Osteoblast (primary cell): ENCODE measurements at places on chromosomes 13 and 19. TPM values are rescaled to one million over a fixed set of nuclear protein-coding genes. Genes with fewer than 3 reads are reported as not detected.

DNA sequence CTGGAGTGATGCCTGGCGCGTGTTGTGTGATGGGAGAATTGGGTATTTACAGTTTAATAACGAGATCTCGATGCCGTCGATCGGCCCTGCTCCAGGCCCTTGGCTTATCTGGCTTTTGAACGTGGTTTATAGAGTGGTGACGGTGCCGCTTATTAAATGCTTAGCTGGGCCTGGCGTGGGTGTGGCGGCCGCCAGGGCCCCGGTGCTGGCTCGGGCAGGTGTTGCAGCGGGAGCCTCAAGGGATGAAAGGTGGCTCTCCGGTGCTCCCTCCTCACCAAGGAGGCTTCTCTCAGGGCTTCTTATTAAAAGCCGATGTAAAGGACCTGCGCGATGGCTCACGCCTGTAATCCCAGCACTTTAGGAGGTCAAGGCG lies 173.8 kb downstream of the KDM4B start:
- peak; percentile 66 for DNase-seq
- H3K4me1 ChIP-seq = peaks cover 17% of the 10 kb centered on the region
- H3K4me3 ChIP-seq = no peak overlapping the region
- no peak overlapping the region for H3K27ac ChIP-seq

ZSCAN4 gene
- under 0.01 and 0.36 TPM in 2 replicates for total RNA-seq

- no peak for DNase-seq
- peaks cover 13% of the 10 kb centered on the region for H3K36me3 ChIP-seq
- no peak overlapping the region for H3K27ac ChIP-seq
- no peak overlapping the region for H3K4me3 ChIP-seq
- H3K4me1 ChIP-seq = peaks cover 3% of the 10 kb centered on the region
- no peaks in the 10 kb centered on the region for H3K27me3 ChIP-seq
Observed at GRCh38 chr19:5103812-5104410, 135.0 kb downstream of the KDM4B start.

- no peaks in the 10 kb centered on the region for H3K27me3 ChIP-seq
- no peak overlapping the region for H3K27ac ChIP-seq
- no peak for DNase-seq
- no peak overlapping the region for H3K4me3 ChIP-seq
Observed at GRCh38 chr13:48813518-48813917, 159.8 kb downstream of the CYSLTR2 start.

DNA sequence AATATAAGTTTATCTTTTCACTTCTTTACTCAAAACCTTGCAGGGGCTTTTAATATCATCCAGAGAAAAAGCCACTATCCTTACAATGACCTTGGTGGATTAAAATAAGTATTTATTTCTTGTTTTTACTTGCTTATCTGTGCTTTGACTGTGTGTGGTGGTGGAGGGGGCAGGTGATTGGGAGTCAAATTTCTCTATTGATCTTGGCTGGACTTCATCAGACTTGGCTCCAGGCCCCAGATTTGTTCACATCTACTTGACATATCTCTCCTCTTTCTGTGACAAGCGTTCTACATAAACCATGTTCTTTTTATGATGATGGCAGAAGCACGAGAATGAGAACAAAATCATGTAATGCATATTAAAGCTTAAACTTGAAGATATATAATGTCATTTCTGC lies 670.8 kb downstream of the PCDH17 start:
- H3K27me3 ChIP-seq = no peaks in the 10 kb centered on the region
- no peak for DNase-seq
- H3K4me3 ChIP-seq = no peak overlapping the region

DNA sequence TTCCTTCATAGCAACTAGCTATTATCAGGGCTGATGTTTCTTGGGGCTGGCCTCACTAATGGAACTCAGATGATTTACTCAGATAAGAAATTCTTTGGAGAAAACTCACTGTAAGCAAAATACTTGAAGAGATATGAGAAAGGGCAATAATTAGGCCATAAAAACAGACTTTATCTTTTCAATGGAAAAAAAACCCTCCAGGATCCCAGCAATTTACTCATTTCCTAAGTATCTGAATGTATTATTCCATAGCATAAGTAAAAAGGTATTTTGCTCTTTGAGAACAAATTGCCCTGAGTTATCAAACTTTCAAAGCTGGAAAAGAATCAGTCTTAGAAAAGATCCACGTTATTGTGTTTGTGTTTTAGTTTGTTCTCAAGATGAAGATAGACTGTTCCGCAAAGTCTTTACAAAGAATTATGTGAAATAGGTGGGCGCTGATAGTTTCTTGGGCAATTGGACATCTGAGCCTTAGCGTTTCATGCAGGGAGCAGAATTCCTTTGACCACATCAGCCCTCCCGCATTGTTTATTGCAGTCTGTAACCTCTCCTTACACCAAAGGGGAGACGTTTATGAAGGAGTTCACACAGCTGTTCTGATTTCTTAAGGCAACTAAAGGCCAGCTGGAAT lies 29.1 kb upstream of the CSNK1A1L start:
- H3K4me3 ChIP-seq = no peak overlapping the region
- H3K27ac ChIP-seq = peak overlapping the region; percentile 84
- DNase-seq = no peak

DNA sequence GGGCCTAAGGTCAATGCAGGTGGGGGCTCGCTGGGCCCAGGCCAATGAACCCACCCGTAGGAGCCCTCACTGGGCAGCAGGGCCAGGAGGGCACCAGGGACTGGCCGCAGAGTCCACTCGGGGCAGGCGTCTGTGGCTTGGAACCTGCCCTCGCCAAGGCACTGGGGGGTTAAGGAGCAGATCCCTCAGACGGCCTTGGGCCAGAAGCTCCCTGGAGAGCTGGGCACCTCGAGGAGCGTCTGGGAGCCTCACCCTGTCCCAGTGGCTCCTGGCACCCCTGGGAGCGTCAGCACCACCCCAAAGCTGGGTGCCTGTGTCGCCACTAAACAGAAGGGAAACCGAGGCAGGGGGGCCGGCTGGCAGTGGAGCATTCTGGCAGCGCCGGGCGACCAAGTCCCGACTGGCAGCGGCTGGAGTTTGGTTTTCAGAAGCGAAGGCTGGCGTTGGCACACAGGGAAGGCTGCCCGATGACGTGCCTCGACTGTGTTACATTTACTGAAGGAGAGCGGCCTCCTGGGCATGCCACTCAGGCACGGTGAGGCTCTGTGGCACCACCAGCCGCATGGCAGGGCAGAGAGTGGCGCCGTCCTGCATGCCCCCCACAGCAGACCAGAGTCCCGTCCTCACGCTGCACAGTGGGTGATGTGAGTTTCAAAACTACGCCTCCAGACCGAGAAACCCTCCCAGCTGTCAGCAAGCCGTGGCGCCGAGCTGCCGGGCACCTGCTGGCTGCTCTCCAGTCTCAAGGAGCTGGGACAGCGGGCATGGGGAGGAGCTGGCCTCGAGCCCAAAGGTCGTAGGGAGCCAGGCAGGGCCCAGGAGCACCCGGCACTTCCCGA lies 9.2 kb upstream of the MEX3D start:
- H3K27me3 ChIP-seq = no peaks in the 10 kb centered on the region
- DNase-seq = peak; percentile 76
- no peak overlapping the region for H3K27ac ChIP-seq
- H3K36me3 ChIP-seq = peaks cover 34% of the 10 kb centered on the region

GRCh38 chr19:40692212-40692551 lies 1.7 kb upstream of the NUMBL start:
- no peaks in the 10 kb centered on the region for H3K27me3 ChIP-seq
- H3K4me3 ChIP-seq = no peak overlapping the region
- H3K36me3 ChIP-seq = peaks cover 16% of the 10 kb centered on the region
- peaks cover 23% of the 10 kb centered on the region for H3K4me1 ChIP-seq

DNA sequence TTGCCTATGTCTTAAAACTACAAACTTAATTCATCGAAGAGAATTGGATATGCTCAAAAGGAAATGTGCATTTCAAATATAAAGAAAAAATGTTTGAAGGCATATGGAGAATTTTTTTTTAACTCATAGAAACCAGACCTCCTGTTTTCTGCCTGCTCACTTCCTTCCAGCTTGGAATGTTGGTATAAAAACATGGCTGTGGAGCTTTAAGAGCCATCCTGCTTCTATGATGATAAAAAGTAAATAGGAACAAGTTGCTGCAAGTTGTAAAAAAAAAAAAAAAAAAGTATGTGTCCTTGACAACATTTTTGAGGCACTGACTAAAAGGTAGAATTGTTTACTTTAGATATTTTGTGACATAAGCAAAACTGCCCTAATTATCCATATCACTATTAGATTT lies 1230.7 kb downstream of the PCDH9 start:
- no peaks in the 10 kb centered on the region for H3K4me1 ChIP-seq
- H3K27ac ChIP-seq = no peak overlapping the region
- no peak for DNase-seq
- H3K27me3 ChIP-seq = no peaks in the 10 kb centered on the region
- no peaks in the 10 kb centered on the region for H3K36me3 ChIP-seq
- H3K4me3 ChIP-seq = no peak overlapping the region

PTPRH gene
- total RNA-seq = 0.88 and 1.1 TPM in 2 replicates
